Activated naive CD4-positive, alpha-beta T cell (primary cell): ENCODE measurements at places on chromosomes 6 and 20.

DNA sequence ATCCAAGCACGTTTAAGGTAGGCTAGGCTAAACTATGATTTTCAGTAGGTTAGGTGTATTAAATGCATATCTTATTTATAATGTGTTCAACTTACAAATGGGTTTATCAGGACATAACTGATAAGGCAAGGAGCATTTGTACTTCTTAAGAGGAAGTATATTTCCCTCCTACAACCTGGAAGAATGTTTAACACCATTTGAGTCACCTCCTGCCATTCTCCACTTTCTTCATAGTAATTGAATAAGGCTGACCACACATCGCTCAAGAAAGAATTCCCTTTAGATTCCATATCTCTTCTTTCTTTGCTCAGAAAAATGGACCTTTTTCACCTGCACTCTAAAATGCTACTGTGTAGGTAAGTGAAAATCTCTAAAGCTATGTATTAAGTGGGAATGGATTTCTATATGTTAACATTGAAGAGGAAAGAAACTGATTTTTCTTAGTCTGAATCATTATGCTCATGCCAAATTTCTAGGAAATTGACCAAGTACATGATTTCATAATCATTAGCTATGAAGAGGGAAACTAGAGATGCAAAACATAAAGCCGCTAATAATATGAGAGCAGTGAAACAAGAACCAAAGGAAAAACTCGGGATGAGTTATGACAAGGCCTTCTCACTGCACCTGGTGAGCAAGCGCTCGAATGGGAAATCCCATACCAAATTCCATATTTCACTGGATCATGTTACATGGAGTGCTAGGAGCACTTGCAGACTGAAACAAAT, 210.4 kb downstream of the ALDH8A1 start:
- DNase-seq: no peak

GRCh38 chr20:61712688-61713087, 353.0 kb downstream of the TAF4 start:
- DNase-seq: no peak

GRCh38 chr6:160106701-160107100, 14.9 kb upstream of the SLC22A1 start:
- no peak for DNase-seq

DNA sequence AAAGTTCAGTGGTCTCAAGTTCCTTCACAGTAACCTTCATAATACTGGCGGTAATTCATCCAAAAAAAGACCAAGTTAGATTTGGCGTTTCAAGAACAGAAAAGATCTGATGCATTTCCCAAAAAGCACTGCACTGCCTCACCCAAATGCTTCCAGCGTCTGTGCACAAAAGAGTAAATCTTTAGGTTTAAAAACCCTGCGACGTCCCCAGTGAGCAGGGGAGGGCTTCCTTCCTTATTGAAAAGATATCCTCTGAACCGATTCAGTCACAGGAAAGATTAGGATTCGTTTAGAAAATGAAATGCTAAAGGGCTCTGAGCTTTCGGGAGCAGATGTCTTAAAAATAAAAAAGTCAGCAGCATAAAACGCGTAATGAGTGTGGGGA, 654 bp downstream of the TBC1D7 start:
- DNase-seq: no peak

- DNase-seq: no peak
Measured at GRCh38 chr20:12113468-12114371, 196.0 kb downstream of the BTBD3 start.

GRCh38 chr20:34011275-34011674, 17.6 kb downstream of the RALY start:
- DNase-seq: no peak

DNA sequence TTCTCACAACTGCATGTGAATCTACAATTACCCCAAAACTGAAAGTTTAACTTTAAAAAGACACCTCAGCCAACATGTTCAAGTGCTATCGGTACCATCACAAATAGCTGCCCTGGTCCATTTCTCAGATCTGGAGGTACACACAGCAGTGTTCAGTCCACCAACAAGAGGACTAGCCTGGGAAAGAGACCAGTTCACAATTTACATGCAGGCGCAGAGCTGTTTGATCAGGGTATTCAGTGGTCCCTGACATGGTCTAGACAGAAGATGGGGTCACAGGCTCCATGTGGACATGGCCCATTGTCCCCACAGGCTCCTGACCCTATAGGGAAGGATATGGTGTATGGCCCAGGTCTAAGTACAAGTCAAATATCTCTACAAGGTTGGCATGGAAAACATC, 15.6 kb upstream of the TGM6 start:
- DNase-seq: no peak

DNA sequence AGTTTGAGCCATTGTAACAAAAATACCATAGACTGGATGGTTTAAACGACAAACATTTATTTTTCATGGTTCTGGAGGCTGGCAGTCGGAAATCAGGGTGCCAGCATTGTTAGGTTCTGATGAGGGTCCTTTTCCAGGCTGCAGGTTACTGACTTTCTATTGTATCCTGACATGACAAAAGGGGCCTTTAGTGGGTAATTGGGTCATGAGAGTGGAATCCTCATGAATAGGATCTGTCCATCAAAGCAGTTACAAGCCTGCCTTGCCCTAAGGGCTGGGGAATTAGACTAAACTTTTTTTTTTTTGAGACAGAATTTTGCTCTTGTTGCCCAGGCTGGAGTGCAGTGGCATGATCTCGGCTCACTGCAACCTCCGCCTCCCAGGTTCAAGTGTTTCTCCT, 347.9 kb upstream of the TSHZ2 start:
- no peak for DNase-seq

DNA sequence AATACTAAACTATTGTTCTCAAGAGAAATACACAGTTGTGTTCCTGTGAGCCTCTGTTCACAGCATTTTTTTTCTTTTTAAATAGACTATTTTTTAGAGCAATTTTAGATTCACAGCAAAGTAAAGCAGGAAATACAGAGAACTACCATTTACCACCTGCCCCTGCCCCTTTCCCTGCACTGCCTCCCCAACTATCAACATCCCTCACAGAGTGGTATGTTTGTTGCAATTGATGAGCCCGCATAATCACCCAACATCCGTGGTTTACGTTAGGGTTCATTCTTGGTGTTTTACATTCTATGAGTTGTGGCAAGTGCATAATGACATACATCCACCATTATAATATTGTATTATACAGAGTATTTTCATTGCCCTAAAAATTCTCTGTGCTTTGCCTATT, 71.6 kb upstream of the TNFAIP3 start:
- DNase-seq: no peak

GRCh38 chr6:148448369-148449012, 105.9 kb downstream of the SASH1 start:
- DNase-seq: no peak

GRCh38 chr6:158050955-158051354, 69.3 kb downstream of the SYNJ2 start:
- DNase-seq: no peak

GRCh38 chr20:739736-740135, 28.6 kb downstream of the SLC52A3 start:
- DNase-seq: no peak

GRCh38 chr20:43849496-43850186, 65.0 kb upstream of the TOX2 start:
- no peak for DNase-seq

- DNase-seq: peak; percentile 23
Measured at GRCh38 chr6:69866770-69867638, 648 bp downstream of the COL19A1 start.

DNA sequence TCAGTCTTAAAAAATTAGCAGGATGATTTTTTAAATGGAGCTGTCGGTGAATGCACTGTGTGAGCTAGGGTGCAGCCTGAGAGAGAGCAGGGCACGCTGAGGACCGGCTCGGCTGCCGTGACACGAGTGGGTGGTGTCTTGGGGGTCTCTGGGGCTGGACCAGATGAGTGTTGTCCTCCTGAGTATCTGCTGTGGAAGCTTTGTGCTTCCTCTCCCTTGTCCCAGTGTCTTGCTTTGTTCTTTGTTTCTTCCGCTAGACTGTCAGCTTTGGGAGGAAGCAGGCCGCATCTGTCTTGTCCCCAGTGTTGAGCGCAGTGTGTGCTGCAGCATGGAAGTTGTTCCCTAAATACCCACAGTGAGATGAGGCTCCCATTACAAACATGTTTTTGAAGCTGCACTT, 89.4 kb downstream of the RTN4IP1 start:
- DNase-seq: no peak

- no peak for DNase-seq
Measured at GRCh38 chr6:153621070-153621469, 418.0 kb upstream of the OPRM1 start.

DNA sequence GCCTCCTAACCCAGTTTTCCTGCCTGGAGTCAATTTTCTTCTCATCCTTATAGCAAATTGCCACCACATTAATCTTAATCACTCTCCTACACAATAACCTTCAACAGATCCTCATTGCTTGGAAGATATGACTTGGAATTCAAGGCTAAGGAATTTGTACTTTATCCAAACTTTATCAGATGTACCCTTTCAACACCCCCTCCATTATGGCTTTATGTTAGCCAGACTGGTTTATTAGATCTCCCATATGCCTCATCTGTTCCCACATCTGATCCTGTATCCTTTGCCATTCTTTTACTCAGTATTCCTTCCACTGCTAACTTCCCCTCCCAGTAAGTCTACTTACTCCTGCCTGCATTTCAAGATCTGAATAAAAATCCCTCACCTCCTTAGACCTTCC, 4.0 kb upstream of the FRK start:
- DNase-seq: no peak

- no peak for DNase-seq
Measured at GRCh38 chr6:101422251-101422650, 28.7 kb downstream of the GRIK2 start.

GRCh38 chr20:17611540-17612286, 41.8 kb downstream of the DSTN start:
- DNase-seq: no peak

- no peak for DNase-seq
Measured at GRCh38 chr6:162705736-162706135, 21.8 kb downstream of the PRKN start.

GRCh38 chr6:36641543-36641942, 37.0 kb upstream of the CDKN1A start:
- DNase-seq: no peak

DNA sequence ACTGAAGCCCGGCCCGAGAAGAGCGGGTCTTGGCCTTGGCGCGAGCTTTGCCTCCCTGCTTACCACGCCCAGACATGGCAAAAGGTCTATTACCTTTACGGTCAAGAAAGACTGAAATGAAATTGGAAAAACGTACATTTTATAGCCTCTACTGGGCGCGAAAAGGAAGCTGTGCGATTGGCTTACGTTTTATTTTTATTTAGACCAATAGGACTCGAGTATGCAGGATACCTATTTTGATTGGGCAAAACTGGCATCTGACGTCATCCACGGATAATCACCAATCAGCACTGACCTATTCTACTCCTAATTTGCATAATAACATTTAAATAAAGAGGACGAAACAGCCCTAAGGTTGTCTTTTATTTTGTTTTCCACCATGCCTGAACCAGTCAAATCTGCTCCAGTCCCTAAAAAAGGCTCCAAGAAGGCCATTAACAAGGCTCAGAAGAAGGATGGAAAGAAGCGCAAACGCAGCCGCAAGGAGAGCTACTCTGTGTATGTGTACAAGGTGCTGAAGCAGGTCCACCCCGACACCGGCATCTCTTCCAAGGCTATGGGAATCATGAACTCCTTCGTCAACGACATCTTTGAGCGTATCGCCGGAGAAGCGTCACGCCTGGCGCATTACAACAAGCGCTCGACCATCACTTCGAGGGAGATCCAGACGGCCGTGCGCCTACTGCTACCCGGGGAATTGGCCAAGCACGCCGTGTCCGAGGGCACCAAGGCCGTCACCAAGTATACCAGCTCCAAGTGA, 97.4 kb downstream of the OR2B2 start:
- peak; percentile 38 for DNase-seq

DNA sequence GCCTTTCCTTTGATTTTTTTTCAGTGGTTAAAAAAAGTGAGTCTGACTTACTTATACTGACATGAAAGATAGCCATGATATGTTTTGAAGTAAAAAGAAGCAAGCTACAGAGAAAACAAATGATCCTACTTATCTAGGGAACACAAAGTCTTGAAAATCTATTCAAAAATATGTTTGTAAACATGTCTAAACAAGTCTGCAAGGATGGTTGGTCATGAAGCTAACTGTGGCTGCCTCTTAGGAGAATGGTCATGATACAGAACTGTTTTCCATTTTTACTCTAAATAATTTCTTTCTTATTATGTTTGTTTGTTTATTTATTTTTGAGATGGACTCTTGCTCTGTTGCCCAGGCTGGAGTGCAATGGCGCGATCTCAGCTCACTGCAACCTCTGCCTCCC, 21.5 kb downstream of the FERMT1 start:
- no peak for DNase-seq

GRCh38 chr20:10648651-10649050, 25.1 kb downstream of the JAG1 start:
- DNase-seq: no peak

- no peak for DNase-seq
Measured at GRCh38 chr6:123570813-123571684, 65.7 kb downstream of the TRDN start.

- DNase-seq: no peak
Measured at GRCh38 chr6:98539741-98540140, 294.6 kb upstream of the POU3F2 start.

DNA sequence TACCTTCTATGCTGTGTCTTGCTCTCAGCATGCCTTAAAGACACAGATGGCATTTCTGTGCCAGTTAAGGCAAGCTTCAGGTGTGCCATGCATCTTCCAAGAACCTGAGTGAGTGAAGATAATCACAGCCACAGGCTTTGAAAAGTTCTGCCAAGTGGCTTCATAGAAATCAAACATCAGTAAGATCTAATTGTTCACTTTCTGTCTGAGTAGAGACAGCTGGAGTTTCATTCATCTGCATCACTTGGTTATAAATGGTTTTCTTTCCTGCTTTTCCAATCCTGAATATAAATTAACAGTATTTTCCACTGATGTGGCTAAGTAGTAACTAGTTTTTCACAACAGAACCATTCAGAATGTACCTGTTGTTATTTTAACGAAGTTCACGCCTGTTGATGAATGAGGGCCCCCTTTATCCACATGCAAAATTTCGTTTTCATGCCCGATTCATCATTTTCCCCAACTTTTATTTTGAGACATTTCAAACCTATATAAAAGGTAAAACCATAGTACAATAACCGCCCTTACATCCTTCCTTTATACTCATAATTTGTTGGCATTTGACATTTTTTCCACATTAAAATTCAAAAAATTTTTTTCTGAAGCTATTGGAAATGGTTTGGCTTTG, 38.6 kb upstream of the KCNG1 start:
- no peak for DNase-seq
